ENCODE measurements at places on chromosomes 4 and X.

DNA sequence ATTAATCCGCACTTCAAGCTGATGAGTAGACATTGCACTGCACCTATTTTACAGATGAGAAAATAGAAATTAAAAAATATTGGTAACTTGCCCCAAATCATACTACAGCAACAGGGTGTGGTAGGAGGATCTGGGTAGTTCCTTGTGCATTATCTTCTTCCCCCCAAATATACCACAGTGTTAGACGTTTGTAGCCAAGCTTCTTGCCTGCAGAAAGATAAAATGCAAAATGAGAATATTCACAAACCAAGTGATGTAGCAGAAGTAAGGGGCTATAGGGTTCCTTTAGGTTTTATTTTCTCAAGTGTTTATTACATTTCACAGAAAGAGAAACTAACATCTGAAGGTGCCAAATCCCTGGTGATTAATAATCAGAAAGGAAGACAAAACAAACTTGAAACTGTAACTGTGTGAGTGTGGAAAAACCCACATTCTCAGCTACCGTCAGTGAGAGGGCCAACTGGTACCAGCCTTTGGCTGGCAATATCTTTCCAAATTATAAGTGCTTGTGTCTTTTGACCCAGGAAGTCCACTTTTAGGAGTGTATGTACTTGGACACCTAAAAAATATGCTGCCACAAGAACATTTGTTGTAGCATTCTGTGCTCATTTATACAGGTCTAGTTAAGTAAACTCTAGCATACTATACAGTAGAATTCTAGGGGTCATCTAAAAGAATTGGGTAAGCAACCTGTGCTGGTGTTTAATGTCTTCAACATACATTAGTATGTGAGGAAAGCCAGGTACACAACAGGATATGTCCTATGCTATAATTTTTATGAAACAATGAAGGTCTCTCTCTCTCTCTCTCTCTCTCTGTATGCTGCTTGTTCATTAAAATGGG, 6.7 kb upstream of the CD38 start:
- no peak for DNase-seq

DNA sequence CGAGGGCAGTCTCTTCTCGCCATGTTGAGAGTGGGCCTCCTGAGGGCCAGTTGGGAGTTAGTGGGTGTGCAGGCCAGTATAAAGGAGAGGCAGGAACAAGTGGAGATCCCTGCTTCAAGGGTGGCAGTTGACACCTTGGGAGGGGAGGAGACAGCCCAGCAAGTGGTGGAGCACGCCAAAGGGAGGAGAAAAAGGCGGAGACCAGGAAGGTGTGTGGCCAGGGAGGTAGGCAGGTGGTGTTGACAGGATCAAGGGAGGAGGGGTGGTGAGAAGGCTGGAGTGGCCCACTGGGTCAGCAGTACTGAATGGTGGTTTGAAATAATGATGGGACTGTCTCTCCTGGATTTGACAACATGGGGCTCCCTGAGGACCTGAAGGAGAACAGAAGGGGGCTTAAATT, 32.6 kb downstream of the ZNF185 start:
- no peak for DNase-seq

DNA sequence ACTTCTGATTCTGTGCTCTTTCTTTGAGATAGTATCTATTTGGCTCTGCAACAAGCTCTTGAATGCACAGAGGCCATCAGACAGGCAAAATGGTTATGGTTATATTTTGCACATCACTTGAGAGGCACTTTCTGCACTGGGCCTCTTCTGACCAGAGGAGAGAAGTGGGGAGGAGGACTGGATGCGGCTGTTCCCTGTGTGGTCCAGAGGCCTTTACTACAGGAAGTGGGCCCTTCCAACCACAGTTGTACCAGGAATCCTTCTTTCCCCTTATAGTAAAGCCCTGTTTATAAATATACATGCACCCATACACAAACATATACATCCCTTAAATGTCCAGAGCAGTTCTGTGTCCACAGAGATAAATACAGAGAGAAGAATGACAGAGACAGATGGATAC, 182.7 kb upstream of the HHIP start:
- no peak for DNase-seq

DNA sequence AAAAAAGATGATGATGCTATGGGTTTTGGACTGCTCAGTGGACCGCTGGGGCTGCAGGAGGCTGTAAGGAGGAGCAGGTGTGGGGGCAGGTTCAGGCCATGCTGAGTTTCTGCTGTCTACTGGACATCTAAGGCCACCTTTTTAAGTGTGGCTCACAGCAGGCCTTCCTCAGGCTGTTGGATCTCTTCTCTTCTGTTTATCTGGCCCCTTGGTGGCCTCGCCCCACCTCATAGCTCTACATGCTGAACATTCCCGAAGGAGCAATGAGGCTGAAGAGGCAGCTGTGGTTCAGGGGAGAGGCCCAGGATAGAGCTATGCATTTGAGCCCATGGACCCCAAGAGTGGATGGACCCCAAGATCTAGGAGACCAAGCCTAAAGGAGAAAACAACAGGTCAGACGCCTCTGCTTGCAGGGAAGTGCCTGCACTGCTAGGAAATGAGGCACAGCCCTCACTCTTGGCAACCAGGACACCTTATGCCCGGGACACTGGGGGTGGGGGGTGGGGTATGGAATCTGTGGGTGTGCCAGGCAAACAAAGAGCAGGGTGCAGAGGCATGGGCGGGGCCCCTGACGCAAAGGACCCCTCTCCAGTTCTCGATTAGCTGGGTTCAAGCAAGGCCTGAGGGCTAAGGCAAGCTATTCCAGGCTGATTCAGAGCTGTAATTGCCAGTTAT, 168.9 kb downstream of the BCOR start:
- DNase-seq: no peak

- no peak for DNase-seq
Observed at GRCh38 chr4:40980318-40980883, 230.6 kb downstream of the NSUN7 start.
